IMR-90 (cell line): ENCODE measurements at places on chromosomes 5 and 9. TPM values are rescaled to one million over a fixed set of nuclear protein-coding genes. Genes with fewer than 3 reads are reported as not detected.

Gene PCDHA1
- polyA plus RNA-seq, result 0.05 and 0.07 TPM in 2 replicates

GRCh38 chr9:79325501-79325900 lies 246.3 kb upstream of the TLE4 start:
- DNase-seq, result peak; percentile 45

DNA sequence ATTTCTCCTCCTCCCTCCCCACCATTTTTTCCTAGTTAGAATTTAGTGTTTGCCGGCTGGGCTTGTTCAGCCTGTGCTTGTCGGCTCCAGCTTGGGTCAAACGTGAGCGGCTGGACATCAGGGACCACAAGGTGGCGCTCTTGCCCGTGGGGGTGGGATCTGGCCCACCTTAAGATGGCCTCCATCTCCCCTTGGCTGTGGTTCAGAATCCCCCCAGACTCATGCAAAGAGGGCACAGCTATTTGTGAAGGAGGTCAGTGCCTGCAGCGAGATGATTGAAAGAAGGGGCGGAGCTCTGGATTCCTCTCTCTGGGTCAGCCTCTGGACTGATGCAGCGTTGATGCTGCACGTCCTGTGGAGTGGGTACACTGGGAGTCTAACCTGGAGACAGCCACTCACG lies 283.3 kb upstream of the TUT7 start:
- peak; percentile 39 for DNase-seq

GRCh38 chr5:55051357-55051756 lies 27.3 kb downstream of the GZMK start:
- no peak for DNase-seq

DNA sequence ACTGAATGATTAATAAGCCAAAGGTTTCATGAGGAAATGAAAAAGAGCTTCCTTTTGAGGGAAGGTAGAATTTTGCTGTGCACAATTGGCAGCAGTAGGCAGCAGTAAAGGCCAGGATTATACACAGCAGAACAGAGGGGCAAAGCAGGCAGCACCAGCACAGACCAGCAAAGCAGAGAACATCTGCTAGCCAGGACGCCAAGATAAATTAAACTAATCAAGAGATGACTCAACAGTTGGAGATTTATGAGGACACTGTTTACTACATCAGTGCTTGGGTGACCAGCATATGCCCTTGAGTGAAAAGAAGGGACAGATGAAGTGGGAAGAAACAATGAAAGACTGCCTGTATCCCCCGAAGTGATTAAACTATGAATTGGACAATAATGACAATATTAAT lies 871.4 kb upstream of the CDH10 start:
- no peak for DNase-seq
